Muscle of leg (tissue), 16 donors: ENCODE measurements at places on chromosomes 4 and X.

- DNase-seq = no peak
Observed at GRCh38 chr4:125016892-125017299, 297.9 kb upstream of the FAT4 start.

- peak; percentile 60 for DNase-seq
Observed at GRCh38 chrX:42824541-42824940, 46.6 kb upstream of the PPP1R2C start.

GRCh38 chr4:164783976-164784375 lies 30.0 kb downstream of the SMIM31 start:
- DNase-seq = peak; percentile 25

DNA sequence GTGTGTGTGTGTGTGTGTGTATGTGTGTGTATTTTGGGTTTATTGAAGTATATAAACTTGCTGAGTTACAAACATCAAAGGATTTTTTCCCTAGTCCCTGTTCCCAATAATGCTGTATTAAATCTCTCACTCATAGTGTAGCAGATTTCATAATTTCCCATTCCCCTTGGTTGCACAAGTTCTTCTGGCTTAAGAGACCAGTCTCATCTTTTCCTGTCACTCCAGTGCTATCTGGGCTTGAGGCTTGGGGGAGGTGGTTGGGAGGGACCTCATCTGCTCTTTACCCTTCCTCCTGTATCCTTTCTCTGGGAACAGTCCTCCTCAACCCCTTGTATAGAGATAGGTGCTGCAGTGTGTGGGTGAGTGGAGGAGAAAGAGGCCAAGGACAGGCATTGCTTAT lies 285.4 kb upstream of the BOD1L1 start:
- no peak for DNase-seq

GRCh38 chr4:142331132-142331531 lies 515.0 kb downstream of the INPP4B start:
- peak; percentile 68 for DNase-seq

- no peak for DNase-seq
Observed at GRCh38 chr4:110533590-110533910, 57.6 kb downstream of the ENPEP start.

GRCh38 chrX:129653971-129654651 lies 645 bp downstream of the APLN start:
- no peak for DNase-seq

DNA sequence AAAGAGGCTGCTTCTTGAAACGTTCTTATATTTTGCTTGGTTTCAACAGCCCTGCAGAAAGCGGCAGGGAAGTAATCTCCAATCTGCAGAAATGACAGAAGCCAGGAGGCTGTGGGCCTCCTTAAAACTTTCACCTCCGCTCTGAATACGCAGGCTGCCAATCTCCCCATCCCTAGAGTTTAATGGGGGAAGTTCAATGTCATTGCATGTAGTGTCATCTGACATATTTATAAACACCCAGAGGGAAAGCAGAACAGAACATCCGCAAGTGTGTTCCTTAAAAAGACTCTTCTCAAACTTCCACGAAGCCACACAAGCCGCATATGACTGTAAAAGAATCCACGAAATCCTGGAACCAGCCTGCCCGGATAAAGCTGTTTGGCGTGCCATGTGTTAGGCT lies 148.8 kb upstream of the TBL1X start:
- DNase-seq = peak; percentile 56

GRCh38 chr4:15875663-15876460 lies 62.7 kb downstream of the FGFBP1 start:
- no peak for DNase-seq

GRCh38 chr4:48991357-48991756 lies 5.3 kb downstream of the CWH43 start:
- no peak for DNase-seq

DNA sequence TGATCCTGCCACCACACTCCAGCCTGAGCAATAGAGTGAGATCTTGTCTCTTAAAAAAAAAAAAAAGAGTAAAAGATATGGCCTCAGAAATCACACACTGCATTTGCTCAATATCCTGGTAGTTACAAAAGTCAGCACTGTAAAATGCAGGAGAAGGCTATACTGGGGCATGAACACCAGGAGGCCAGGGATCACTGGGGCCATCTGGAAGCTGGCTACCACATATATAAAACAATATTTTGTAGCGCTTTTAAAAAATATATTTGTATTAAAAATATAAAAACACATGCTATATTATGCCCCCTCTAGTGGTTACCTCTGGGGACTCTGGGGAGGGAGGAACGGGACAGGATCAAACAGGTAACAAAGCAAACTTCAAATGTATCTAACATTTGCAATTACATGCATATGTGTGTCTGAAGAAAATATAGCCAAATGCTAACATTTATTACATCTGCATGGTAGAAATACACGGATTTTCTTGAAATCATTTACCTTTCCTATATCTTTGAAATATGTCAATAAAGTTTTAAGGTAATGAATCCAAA lies 4.0 kb downstream of the C4orf46 start:
- no peak for DNase-seq

GRCh38 chr4:1010395-1011021 lies 918 bp upstream of the FGFRL1 start:
- peak; percentile 66 for DNase-seq

- DNase-seq = peak; percentile 26
Observed at GRCh38 chr4:127822430-127822829, 40.3 kb downstream of the HSPA4L start.

GRCh38 chr4:82777857-82778525 lies 20.6 kb downstream of the SCD5 start:
- DNase-seq = no peak

DNA sequence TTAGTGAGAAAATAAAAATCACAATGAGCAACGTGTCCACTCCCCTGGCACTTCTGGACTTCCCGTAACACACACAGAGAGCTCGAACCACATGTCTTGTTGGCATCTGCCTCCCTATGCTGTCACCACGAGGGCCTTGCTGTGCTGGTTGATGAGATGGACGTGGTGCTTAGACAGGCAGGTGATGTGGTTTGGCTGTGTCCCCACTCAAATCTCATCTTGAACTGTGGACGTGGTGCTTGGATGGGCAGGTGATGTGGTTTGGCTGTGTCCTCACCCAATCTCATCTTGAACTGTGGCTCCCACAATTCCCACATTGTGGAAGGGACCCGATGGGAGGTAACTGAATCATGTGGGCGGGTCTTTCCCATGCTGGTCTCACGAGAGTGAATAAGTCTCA lies 40.0 kb downstream of the FGFRL1 start:
- no peak for DNase-seq

DNA sequence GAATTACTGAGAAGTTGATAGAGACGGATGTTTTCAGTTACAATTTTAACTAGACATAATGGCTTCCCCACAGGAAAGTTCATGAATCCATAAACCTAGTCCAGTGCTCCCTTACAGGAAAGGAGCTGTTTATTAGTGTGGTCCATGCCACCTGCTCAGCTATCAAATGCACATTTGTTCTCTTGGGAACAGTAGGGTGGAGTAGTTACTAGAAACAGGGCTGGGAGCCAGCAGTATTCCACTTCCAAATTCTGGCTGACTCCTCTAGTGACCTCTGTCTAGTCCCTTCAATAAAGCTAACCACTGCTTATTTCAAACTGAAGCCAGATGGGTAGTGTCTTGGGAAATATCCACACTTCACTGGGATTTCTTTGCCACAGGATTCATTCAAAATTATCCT lies 88.4 kb upstream of the TLL1 start:
- peak; percentile 72 for DNase-seq

- no peak for DNase-seq
Observed at GRCh38 chrX:30659421-30659820, 6.2 kb downstream of the GK start.

DNA sequence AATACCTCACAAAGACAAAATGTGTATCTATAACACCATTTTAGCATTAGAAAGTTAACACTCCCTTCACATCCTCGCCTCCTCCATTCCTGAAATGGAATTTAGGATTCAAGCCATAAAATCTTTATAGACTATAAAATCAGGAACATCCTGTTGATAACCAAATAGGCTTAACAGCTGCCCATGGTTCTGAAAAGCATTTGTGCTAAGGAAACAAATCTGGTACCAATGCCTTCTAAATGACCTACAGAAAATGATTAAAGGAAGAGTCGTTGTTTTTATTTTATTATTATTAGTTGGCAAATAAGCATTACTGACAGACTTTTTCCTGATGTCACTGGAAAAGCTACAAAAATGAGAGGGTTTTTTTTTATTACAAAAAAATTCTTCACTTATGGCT lies 79.8 kb downstream of the PAPSS1 start:
- DNase-seq = peak; percentile 14

DNA sequence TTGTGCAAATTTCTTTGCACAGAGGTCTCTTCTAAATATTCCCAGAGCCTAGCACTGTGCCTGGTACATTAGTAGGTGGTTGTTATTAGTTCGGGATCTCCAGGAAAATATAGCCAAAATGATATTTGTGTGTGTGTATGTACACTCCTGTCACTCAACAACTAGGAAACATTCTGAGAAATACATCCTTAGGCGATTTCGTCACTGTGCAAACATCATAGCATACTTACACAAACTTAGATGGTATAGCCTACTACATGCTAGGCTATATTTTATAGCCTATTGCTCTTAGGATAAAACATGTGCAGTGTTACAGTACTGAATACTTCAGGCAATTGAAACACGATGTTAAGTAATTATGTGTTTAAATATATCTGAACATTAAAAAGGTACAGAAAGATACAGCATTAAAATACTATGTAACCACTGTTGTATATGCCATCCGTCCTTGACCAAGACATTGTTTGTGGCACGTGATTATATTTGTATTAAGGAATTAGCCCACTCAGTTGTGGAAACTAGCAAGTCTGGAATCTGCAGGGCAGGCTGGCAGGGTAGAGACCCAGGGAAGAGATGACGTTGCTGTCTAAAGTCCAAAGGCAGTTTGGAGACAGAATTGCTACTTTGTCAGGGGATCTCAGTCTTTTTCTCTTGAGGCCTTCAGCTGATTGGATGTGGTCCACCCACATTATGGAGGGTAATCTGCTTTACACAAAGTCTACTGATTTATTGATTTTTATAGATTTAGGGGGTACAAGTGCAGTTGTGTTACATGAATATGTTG lies 106.9 kb downstream of the COL4A6 start:
- no peak for DNase-seq

DNA sequence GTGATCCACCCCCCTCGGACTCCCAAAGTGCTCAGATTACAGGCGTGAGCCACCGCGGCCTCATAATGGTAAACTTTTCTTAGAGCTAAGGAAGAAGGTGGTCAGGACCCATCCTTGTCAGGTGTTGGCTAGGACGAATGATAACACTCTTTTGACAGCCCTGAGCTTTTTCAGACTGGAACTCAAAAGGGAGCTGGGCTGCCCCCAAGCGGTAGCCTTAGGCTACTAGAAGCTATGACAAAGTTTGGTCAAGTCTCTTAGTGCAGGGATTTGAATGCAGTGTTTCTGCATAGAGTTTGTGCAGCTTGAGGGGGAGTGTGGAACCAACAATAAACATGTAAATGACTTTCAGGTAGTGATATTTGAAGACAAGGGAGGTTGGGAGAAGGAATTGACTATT lies 11.8 kb upstream of the HSD17B10 start:
- no peak for DNase-seq

- DNase-seq = no peak
Observed at GRCh38 chr4:48114412-48114811, 19.6 kb downstream of the TXK start.
